Activated T-helper 1 cell treated with anti-CD3 and anti-CD28 coated beads, Interleukin-12 subunit alpha, Interleukin-12 subunit beta, Interleukin-2, Interleukin-4 antibody, amounts not matched to agents 30 ng/mL and 10 ng/mL and 1 ng/mL, durations not matched to agents 14 hours and 24 hours and 36 hours (primary cell): ENCODE measurements at places on chromosomes 4 and X. TPM values are rescaled to one million over a fixed set of nuclear protein-coding genes. Genes with fewer than 3 reads are reported as not detected.

DNA sequence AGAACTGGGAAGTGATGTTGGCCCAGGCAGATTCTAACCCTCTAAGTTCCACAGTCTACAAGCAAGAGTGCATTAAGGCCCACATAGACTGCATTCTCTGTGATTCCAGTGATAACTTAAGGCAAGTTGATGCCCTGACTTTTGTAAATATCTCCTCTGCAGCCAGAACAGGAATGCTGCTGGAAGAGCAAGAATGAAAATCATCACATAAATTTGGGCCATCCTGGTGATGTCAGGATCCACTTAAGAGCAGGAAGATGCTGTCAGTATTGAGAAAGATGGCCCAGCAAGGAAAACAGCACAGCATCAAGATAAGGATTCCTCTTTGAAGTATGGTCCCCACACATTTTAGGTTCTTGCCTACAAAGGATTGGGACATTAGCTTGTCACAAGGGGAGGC lies 52.4 kb downstream of the TMPRSS11F start:
- no peaks in the 10 kb centered on the region for H3K36me3 ChIP-seq
- H3K27me3 ChIP-seq, result no peaks in the 10 kb centered on the region
- no peak overlapping the region for H3K27ac ChIP-seq
- no peaks in the 10 kb centered on the region for H3K4me1 ChIP-seq
- no peak for DNase-seq

DNA sequence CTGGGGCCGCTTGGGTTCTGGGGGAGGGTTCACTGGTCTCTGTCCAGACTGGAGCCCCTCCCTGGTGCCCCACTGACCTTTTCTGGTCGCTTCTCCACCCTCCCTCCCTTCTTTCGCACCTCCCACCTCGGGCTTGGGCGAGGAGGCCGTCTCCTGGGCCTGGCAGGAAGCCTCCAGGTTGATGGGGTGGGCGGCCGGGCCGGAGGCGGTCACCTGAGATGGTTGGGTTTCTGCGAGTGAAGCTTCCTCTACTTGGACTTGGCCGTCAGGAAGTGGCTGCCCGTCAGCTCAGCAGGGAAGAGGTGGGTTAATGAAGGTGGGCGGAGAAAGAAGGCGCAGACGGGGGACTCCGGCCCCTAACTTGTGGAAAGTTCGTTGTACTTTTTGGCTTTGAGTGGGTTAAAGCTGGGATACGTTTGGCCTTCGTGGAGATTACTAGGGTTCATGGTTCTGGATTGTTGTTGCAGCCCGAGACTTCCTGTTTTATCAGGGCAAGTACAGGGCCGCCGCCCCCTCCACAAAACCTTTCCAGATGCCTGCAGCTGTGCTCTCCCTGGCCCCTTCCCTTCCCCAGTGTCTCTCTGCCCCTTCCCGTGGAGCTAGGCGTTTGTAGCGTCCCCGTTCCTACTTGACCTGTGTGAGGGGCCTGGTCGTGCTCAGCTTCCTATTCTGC lies 1.2 kb downstream of the AKAP17A start:
- DNase-seq, result no peak
- H3K36me3 ChIP-seq, result peaks cover 32% of the 10 kb centered on the region
- peak overlapping the region; percentile 93 for H3K27ac ChIP-seq
- peaks cover 10% of the 10 kb centered on the region for H3K4me1 ChIP-seq
- peak overlapping the region; percentile 95 for H3K4me3 ChIP-seq
- no peaks in the 10 kb centered on the region for H3K27me3 ChIP-seq

- H3K4me1 ChIP-seq, result no peaks in the 10 kb centered on the region
- DNase-seq, result no peak
- H3K27me3 ChIP-seq, result no peaks in the 10 kb centered on the region
- no peaks in the 10 kb centered on the region for H3K36me3 ChIP-seq
Observed at GRCh38 chr4:13097971-13098370, 386.2 kb downstream of the RAB28 start.

DNA sequence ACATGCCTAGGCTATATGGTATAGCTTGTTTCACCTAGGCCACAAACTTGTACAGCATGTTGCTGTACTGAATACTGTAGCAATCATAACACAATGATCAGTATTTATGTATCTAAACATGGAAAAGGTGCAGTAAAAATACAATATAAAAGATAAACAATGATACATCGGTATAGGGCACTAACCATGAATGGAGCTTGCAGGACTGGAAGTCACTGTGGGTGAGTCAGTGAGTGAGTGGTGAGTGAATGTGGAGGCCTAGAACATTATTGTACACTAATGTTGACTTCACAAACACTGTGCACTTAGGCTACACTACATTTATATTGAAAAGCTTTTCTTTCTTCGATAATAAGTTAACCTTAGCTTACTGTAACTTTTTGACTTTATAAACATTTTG lies 45.6 kb upstream of the ANK2 start:
- H3K27me3 ChIP-seq, result peaks cover 1% of the 10 kb centered on the region
- H3K4me3 ChIP-seq, result no peak overlapping the region
- no peaks in the 10 kb centered on the region for H3K4me1 ChIP-seq
- no peak for DNase-seq

Gene ASB11
- total RNA-seq, result not detected in 2 replicates

DNA sequence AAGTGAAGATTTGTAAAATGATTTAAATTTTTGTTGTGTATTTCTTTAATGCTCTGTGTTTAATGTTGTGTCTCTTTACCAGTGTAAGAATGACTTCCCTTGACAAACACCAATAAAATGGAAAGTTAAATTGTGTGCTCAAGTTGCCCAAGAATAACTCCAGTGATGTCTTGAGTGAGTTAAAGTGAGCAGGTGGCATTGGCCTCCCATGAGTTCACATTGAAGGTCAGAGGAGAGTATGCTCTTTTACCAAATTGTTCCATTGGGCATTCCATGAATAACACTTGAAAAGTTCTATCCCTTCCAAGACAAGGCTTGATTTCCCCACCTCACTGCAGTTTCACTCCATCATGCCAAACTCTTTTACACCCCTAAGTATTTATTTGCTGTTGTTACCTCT lies 4.5 kb downstream of the ANXA5 start:
- no peak for DNase-seq
- H3K36me3 ChIP-seq, result peaks cover 23% of the 10 kb centered on the region
- H3K4me1 ChIP-seq, result peaks cover 39% of the 10 kb centered on the region

DNA sequence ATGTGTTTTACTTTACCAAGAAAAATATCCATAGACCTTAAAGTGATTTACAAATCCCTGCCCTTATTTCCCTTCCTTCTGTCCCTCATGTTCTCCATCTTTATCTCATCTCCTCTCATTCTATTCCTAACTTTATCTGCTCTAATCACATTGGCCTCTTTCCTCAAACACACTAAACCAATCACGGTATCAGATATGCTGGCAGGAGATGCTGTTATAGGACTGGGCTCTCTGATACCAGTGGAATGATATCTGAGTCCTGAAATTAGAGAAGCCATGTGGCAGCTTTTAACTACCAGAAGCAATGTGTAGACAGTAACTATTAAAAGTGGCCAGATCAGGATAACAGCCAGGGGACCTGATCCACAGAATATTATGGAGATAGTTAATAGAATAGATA lies 49.9 kb upstream of the GIMD1 start:
- no peak overlapping the region for H3K27ac ChIP-seq
- no peaks in the 10 kb centered on the region for H3K36me3 ChIP-seq
- no peaks in the 10 kb centered on the region for H3K4me1 ChIP-seq
- no peaks in the 10 kb centered on the region for H3K27me3 ChIP-seq
- no peak overlapping the region for H3K4me3 ChIP-seq
- DNase-seq, result no peak

DNA sequence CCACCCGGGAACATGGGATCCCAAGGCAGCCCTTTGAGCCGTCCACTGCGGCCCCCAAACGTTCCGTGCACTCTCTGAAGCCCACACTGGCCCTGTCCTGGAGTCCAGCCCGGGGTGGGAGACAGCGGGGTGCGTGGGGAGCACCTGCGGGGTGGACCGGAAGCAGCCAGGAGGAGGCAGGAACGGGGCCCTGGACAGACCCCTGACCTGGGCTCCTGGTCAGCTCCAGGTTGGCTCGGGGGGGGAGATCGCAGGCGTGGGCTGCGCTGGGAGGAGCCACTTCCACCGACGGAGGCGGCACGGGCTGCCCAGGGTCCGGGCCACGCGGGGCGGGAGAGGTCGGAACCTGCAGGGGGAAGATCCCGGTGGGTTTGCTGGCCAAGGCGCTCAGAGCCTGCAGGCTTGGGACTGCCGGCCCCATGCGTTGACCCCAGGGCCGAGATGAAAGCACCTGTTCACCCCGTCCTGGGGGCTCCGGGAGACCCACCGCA lies 5.7 kb upstream of the PLCXD1 start:
- no peak overlapping the region for H3K27ac ChIP-seq
- H3K4me3 ChIP-seq, result no peak overlapping the region
- DNase-seq, result no peak
- H3K4me1 ChIP-seq, result no peaks in the 10 kb centered on the region
